Neural progenitor cell (in vitro differentiated cells): ENCODE measurements at places on chromosomes 2 and 18. TPM values are rescaled to one million over a fixed set of nuclear protein-coding genes. Genes with fewer than 3 reads are reported as not detected.

DNA sequence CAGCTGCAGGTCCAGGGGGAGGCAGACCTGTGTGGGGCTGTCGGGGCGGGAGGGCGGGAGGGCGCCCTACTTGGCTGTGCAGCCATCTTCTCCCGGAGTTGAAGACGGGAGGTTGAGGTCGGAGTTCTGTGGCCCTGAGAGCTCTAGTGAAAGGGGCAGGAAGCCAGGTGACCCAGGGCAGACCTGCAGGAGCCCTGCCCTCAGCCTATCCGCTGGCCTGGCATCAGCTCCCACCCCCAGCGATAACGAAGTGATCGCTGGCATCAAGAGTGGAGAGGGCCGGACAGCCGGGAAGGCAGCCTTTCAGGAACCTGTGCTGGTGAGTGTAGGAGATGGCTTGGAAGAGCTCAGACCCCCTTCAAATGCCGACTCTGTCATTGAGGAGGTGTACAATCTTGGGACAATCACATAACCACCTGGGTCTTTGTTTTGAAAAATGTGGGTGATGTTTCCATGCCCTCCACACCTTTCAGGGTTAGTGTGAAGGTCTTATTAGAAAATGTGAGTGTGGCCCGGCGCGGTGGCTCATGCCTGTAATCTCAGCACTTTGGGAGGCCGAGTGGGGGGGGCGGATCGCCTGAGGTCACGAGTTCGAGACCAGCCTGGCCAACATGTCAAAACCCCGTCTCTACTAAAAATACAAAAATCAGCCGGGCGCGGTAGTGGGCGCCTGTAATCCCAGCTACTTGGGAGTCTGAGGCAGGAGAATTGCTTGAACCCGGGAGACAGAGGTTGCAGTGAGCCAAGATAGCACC is 1.3 kb downstream of the ARHGEF4 start:
- DNase-seq, result no peak

Gene IL1RL1
- not detected in 2 replicates for total RNA-seq

Gene REEP1
- total RNA-seq, result 0.88 and 0.93 TPM in 2 replicates

- DNase-seq, result no peak
Observed at GRCh38 chr2:74206180-74206688, 7.8 kb downstream of the MTHFD2 start.

GRCh38 chr2:145777914-145778313 is 1258.0 kb upstream of the ZEB2 start:
- DNase-seq, result no peak

Gene CRYGA
- total RNA-seq, result not detected in 2 replicates

- DNase-seq, result no peak
Observed at GRCh38 chr2:147389218-147389617, 455.6 kb upstream of the ACVR2A start.

Gene KIF5C
- 53.0 and 63.1 TPM in 2 replicates for total RNA-seq

Gene IRS1
- 8.4 and 13.0 TPM in 2 replicates for total RNA-seq

Gene SLC5A7
- 0.03 and 0.04 TPM in 2 replicates for total RNA-seq

GRCh38 chr2:177393203-177393755 is 706 bp downstream of the AGPS start:
- DNase-seq, result peak; percentile 4

Gene UGT1A8
- total RNA-seq, result not detected in 2 replicates

DNA sequence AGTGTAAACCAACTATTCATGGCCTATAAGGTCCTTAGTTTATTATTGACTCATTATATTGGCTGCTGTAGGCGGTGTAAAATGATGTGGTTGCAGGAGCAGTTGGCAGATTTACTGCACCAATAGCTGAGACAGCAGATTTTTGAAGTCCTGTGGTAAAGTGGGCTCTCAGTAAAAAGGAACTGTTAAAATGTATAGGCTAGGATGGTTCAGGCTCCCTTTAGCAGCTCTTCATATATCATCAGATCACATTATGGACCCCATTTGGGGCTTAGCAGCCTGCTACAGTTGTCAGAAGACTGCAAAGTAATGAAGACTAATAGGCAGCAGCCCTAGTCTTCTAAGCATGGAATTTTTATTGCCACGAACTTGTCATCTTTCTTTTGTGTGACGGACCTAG is 27.8 kb downstream of the MTX2 start:
- no peak for DNase-seq

- DNase-seq, result no peak
Observed at GRCh38 chr2:10237392-10238321, 65.0 kb upstream of the HPCAL1 start.

DNA sequence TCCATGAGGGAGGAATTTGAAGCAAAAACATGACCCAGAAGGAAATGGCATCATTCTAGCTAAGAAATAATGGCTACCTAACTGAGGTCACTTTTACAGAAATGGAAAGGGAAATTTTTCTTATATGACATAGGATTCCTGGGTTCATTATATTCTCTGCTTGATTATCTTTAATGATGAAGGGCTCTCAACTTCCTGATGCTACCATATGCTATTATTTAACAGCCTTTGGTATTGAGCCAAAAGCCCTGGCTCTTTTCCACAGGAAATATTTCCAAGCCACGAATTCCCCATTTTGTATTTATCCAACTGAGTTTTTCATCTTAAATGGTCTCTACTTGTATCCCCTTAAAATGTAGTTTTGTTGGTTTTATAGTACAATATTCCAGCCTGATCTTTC is 63.2 kb upstream of the NPAS2 start:
- no peak for DNase-seq

- DNase-seq, result peak; percentile 51
Observed at GRCh38 chr18:37584952-37585695, 19.5 kb upstream of the CELF4 start.

Gene CD8A
- 0.03 and 0.34 TPM in 2 replicates for total RNA-seq

DNA sequence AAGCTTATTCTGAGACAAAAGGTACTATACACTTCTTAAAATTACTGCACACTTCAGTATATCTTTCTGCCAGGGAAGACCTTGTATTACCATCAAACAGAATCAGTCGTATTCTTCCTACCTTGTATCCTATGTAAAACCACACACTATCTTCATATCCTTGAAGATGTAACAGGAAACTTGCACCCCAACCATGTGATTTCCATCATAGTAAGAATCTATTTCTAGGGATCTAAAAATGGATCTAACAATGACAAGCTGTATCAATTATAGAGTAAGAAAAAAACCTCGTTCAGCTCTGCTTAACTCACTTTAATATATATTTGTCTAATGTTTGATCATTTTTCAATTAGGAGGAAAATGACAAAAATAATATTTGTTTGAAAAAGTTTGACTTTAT is 60.2 kb downstream of the WDR75 start:
- DNase-seq, result no peak

Gene NYAP2
- 0.07 TPM in 1 of 2 replicates, not detected in the other for total RNA-seq

Gene ASPRV1
- total RNA-seq, result 0.30 and 1.2 TPM in 2 replicates

Gene FAP
- total RNA-seq, result not detected in 2 replicates

- peak; percentile 81 for DNase-seq
Observed at GRCh38 chr18:61892683-61893308, at the start of gene RNF152. Gene RNF152 (minus strand): TSS chr18:61893007. CDS start chr18:61816463, 76,544 bp downstream.

Gene REL
- 7.1 and 12.0 TPM in 2 replicates for total RNA-seq

- no peak for DNase-seq
Observed at GRCh38 chr2:192139813-192140212, 54.9 kb downstream of the TMEFF2 start.
